Activated CD8-positive, alpha-beta memory T cell treated with anti-CD3 and anti-CD28 coated beads, Interleukin-2, amount 10 ng/mL, durations not matched to agents 7 days and 5 days (primary cell): ENCODE measurements at places on chromosomes 12 and 14.

- peak; percentile 67 for DNase-seq
These were observed 583 bp downstream of the CPNE8 start for GRCh38 chr12:38904537-38905479.

GRCh38 chr12:58757422-58757821 lies 162.9 kb downstream of the LRIG3 start:
- DNase-seq = no peak

GRCh38 chr14:42732005-42732404 lies 1125.3 kb downstream of the LRFN5 start:
- DNase-seq = no peak

- DNase-seq = no peak
These were observed 24.5 kb downstream of the PPFIBP1 start for GRCh38 chr12:27548301-27549199.

GRCh38 chr12:18684430-18684829 lies 53.4 kb downstream of the PLCZ1 start:
- DNase-seq = no peak

GRCh38 chr12:3520711-3521110 lies 29.7 kb downstream of the PRMT8 start:
- no peak for DNase-seq

- peak; percentile 60 for DNase-seq
These were observed 155.6 kb downstream of the DYRK2 start for GRCh38 chr12:67804168-67804567.

- DNase-seq = no peak
These were observed 8.6 kb upstream of the SLC41A2 start for GRCh38 chr12:104966677-104967076.

GRCh38 chr12:88529531-88530488 lies 50.5 kb downstream of the KITLG start:
- DNase-seq = no peak

DNA sequence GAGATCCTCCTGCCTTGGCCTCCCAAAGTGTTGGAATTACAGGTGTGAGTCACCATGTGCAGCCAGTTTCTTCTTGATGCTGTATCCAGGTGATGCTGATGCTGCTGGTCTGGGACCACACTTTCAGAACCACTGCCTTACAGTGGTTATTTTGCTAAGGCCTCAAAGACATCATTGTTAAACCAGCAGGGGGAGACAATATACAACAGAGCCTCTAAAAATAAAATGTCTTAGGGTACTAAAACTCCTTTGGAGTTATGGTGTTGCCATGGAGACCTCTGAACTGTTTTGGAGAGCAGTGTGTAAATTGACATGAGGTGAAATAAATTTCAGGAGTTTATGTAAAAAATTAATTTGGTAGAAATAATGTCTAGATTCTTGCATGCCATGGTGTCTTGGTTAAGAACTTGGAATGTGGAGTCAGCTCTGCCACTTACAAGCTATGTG lies 1.1 kb upstream of the ARG2 start:
- DNase-seq = peak; percentile 50

- DNase-seq = peak; percentile 44
These were observed 661 bp upstream of the RPS26 start for GRCh38 chr12:56040963-56041551.
